ENCODE measurements at places on chromosomes 11 and 22. TPM values are rescaled to one million over a fixed set of nuclear protein-coding genes. Genes with fewer than 3 reads are reported as not detected.

DNA sequence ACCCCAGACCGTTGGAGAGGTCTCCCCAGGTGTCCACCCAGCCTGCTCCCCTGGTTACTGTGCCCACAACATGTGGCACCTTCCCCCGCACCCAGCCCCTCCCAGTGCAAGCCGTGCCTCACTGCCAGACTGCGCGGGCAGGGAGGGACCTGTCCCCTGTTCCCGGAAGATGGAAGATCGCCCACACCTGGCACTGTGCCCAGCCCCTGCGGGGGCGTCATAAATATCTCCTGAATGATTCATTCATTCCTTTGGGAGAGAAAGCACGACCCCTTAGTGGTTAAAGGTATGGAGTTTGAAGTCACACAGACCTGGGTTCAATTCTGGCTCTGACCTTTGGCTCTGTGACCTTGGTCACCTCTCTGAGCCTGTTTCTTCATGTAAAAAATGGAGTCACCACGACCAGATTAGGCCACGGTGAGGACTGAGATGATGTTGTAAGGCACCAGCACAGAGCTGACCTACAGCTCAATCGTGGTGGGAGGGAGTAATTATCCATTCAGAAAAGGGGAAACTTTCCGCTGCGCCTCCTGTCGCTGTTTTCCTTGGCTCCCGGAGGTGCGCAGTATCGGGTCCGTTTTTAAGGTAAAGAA is 497 bp upstream of the SYT12 start:
- H3K4me3 ChIP-seq = peak overlapping the region; percentile 68
- H3K27ac ChIP-seq = peak overlapping the region; percentile 85
- no peak for DNase-seq
- peaks cover 28% of the 10 kb centered on the region for H3K4me1 ChIP-seq
- no peaks in the 10 kb centered on the region for H3K36me3 ChIP-seq

- peak overlapping the region; percentile 68 for H3K27ac ChIP-seq
- DNase-seq = no peak
- H3K36me3 ChIP-seq = no peaks in the 10 kb centered on the region
Measured at GRCh38 chr11:86370922-86371594, 3.6 kb upstream of the CCDC81 start.

GRCh38 chr11:101407324-101407723 is 176.5 kb downstream of the TRPC6 start:
- DNase-seq = no peak
- H3K36me3 ChIP-seq = no peaks in the 10 kb centered on the region
- no peak overlapping the region for H3K4me3 ChIP-seq
- H3K27ac ChIP-seq = no peak overlapping the region
- no peaks in the 10 kb centered on the region for H3K4me1 ChIP-seq
- H3K27me3 ChIP-seq = peaks cover 34% of the 10 kb centered on the region

- DNase-seq = no peak
- no peaks in the 10 kb centered on the region for H3K27me3 ChIP-seq
- peaks cover 24% of the 10 kb centered on the region for H3K4me1 ChIP-seq
- H3K4me3 ChIP-seq = no peak overlapping the region
Measured at GRCh38 chr22:23283591-23284503, 103.5 kb downstream of the BCR start.

DNA sequence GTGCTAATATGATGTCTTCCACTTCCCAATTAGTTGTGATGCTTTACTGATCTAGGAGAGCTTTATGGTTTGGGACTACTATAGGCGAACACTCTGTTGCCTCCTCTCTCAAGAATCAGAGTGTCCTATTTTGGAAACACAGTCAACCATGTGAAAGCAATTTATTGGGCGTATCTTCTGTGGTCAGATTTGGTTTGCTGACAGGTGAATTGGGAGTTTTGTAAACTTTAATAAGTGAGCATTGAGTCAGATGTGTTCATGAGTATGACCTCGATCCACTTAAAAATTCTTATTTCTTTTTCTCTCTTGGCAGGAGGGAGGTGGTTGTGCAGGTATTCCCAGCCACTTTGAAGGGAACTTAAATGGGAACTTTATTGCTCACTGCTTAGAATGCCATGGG is 4.4 kb downstream of the CAT start:
- H3K36me3 ChIP-seq = no peaks in the 10 kb centered on the region
- no peak for DNase-seq
- H3K27ac ChIP-seq = no peak overlapping the region
- no peak overlapping the region for H3K4me3 ChIP-seq

- H3K4me1 ChIP-seq = peaks cover 72% of the 10 kb centered on the region
- H3K4me3 ChIP-seq = no peak overlapping the region
- DNase-seq = no peak
- peak overlapping the region; percentile 63 for H3K27ac ChIP-seq
- no peaks in the 10 kb centered on the region for H3K27me3 ChIP-seq
Measured at GRCh38 chr11:8686325-8686724, 3.7 kb downstream of the RPL27A start.

DNA sequence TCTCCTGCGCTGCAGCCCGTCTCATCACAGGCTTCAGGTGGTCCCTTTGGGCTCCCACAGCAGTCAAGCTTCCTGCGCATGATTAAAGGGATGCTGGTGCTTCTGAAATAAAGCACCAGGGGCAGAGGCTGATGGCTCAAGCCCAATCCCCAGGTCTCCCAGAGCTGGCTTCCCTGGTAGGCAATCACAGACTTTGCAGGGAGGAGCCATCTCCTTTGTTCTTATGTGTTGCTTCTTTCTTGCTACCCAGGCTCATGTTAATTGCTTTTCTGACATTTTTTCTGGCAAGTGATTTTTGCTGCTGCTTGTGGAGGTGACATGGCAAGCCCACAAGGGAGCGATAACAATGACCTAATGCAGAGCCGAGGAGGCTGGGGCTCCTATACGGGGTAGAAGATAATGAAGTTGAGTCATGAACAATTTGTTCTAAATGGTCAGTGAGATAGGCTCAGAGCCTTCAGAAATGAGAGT is 25.2 kb upstream of the PLET1 start:
- H3K4me3 ChIP-seq = no peak overlapping the region
- no peaks in the 10 kb centered on the region for H3K36me3 ChIP-seq

DNA sequence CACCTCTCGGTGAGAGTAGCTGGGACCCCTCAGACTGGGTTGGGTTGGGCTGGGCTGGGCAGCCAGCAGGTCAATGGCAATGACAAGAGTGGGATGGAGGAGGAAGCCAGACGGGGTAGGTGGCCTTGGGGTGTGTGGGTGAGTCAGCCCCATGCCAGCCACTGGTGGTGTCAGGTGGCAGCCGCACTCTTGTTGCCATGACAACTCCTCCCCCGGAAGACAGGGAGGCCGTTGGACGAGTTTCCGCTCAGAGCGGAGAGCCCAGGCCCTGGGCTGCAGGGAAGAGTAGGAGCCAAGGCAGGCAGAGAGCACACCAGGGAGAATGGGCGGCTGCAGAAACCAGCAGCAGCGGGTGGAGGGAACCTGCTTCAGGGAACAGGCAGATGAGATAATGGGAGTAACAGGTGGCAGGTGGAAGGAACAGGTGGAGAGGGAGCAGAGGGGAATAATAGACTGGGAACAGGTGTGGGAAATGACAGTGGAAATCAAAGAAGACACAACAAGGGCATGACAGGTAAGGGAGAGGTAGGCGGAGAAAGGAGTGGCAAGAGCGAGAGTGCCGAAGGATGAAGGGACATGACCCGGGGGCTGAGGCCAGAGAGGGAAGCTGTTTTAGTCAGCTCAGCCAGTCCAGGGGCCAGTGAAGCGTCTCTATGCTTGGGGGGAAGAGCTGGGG is 8.7 kb downstream of the SPTBN2 start:
- H3K4me1 ChIP-seq = peaks cover 12% of the 10 kb centered on the region
- no peaks in the 10 kb centered on the region for H3K36me3 ChIP-seq
- no peak for DNase-seq
- H3K27me3 ChIP-seq = no peaks in the 10 kb centered on the region
- peak overlapping the region; percentile 80 for H3K27ac ChIP-seq

DNA sequence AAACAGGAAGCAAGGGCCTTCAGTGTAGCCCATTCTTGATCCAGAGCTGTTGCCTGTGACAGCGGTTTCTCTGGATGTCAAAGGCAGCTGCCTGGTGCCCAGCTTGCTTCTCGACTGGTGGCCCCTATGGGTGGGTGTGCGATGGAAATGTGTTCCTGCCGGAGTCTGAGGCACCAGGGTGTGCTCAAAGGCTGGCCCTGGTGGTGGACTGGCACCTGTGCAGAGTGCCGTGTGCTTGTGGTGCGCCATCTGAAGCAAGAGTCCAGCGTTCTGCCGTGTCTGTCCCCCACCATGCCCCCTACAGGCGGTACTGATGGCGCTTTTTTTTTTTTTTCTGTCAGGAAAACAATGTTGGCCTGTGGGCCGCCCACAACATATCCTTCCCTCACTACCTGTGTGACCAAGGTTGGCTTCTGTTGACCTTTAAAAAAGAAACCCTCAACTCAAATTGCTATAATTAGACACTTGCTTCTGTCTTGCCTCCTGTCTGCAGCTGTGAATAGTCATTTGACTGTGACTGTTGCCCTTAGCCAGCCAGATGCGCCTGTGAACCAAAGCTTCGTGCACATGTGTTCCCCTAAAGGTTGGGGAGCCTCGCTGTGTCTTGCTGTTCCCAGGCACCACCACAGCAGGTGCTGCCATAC is 4.7 kb upstream of the RANBP1 start:
- H3K4me1 ChIP-seq = peaks cover 11% of the 10 kb centered on the region
- DNase-seq = peak; percentile 60
- no peak overlapping the region for H3K4me3 ChIP-seq
- H3K36me3 ChIP-seq = peaks cover 17% of the 10 kb centered on the region
- peak overlapping the region; percentile 29 for H3K27ac ChIP-seq

The PGR gene
- total RNA-seq = not detected

GRCh38 chr11:108093128-108093904 is 28.1 kb upstream of the ACAT1 start:
- no peak for DNase-seq
- peak overlapping the region; percentile 0 for H3K27ac ChIP-seq
- peaks cover 25% of the 10 kb centered on the region for H3K36me3 ChIP-seq
- no peaks in the 10 kb centered on the region for H3K4me1 ChIP-seq

GRCh38 chr22:19959587-19960490 is 18.2 kb upstream of the TXNRD2 start:
- H3K27me3 ChIP-seq = no peaks in the 10 kb centered on the region
- peak; percentile 88 for DNase-seq
- no peak overlapping the region for H3K4me3 ChIP-seq
- H3K4me1 ChIP-seq = peaks cover 6% of the 10 kb centered on the region
- no peak overlapping the region for H3K27ac ChIP-seq

GRCh38 chr11:15940462-15941205 is 415.7 kb downstream of the SOX6 start:
- H3K4me3 ChIP-seq = no peak overlapping the region
- H3K27me3 ChIP-seq = no peaks in the 10 kb centered on the region
- no peak for DNase-seq
- H3K4me1 ChIP-seq = no peaks in the 10 kb centered on the region
- H3K27ac ChIP-seq = no peak overlapping the region
